ENCODE measurements at places on chromosomes 12 and 14.
A peak's percentile ranks its signal among the peaks of the same experiment; 100 is the strongest.

DNA sequence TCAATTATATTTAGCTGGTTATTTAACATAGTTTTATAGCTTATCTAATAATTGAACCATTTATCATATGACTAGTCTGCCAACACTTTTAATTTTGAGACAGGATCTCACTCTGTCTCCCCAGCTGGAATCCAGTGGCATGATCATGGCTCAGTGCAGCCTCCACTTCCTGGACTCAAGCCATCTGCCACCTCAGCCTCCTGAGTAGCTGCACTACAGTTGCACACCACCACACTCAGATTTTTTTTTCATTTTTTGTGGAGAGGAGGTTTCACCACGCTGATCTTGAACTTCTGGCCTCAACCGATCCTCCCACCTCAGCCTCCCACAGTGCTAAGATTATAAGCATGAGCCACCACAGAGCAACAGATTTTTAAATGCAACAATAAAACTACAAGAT, 151.4 kb upstream of the MDGA2 start:
- DNase-seq = no peak

DNA sequence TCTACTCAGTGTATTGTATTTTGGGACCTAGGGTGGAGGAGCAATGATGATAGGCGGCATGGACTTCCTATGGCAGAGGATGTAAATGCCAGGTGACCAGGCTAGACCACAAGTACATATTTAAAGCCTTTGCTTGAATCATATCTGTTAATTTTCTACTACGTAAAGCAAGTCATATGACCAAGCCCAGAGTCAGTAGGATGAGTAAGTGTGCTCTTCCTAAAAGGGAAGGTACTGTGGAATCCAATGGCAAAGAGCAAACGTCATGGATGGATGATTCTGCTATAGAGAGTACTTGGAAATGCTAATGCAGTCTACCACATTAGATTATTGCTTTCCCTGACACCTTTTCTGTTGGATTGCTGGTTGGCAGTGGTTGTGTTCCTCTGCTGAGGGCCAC, 16.8 kb downstream of the GPATCH2L start:
- no peak for DNase-seq

GRCh38 chr12:26156201-26156871, 31.5 kb upstream of the BHLHE41 start:
- DNase-seq = no peak

- no peak for DNase-seq
Measured at GRCh38 chr14:53875324-53875897, 81.2 kb downstream of the BMP4 start.

DNA sequence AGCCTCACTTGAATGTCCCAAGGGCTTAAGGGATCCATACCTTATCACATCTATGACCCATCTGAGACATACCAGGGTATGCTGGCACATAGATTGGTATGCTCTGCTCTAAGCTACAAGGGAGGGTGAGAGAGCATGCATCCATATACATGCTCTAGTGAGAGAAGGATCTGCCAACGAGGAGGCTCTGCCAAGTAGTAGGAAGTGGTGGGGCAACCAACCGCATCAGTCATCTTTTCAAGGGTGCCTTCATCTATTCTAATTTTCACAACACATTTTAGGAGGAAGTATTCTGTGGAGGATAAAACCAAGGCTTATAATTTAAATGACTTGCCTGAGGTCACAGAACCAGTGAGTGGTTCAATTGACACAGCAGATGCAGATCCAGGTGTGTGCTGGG, 6.6 kb upstream of the PPM1A start:
- no peak for DNase-seq

- no peak for DNase-seq
Measured at GRCh38 chr12:12088761-12089160, 18.0 kb downstream of the BCL2L14 start.

DNA sequence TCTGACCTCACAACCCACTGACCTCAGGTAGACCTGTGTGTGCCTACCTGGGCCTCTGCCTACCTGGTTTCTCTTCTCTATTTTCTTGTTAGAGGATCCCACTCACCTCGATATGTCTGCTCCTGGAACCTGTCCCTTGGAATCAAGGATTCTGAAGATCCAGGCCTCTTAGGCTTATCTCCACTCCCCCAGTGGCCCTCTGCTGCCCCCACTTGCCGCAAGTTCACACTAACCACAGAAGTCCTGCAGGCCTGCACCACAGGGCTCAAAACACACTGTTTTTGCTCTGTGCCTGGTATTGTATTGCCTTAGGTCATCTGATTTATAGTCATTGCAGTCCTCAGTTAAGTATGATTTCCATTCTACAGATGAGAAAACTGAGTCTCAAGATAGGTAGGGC, 15.3 kb upstream of the NRXN3 start:
- no peak for DNase-seq

DNA sequence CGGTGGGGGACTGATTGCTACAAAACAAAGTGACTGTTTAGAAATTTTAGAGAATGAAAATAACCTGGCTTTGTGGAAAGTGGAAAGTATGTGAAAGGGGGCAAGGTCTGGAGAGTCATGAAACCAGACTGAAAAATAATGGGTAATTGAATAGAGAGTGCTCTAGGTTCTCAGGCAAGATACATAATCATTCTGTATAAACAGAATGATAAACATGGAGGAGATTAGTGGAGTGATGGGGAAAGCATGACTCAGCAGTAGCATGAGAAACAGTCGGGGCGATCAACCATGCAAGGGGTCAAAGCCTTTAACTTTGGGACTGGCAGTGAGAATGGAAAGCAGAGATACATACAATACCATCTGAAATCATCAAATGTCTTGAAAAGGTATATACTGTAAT, 332.5 kb downstream of the CCER1 start:
- DNase-seq = no peak

- no peak for DNase-seq
Measured at GRCh38 chr12:108318472-108319275, 20.4 kb downstream of the CMKLR1 start.

DNA sequence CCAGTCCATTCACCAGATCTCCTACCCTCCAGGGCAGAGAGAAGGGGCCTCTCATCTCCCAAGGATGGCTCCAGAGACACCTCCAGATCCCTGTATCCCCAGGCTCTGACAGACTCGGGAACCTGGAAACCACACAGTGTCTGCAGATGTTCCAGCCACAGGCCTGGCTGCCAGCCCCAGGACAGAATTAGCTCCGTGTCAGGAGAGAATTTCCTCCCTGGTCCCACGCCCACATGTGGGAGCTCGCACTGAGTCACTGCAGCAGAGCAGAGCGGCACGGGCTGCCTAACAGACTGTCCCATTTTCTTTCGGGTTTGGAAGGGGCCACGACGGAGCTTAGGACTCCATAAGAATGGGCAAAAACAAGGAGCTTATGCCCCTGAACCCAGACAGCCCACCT, 33.6 kb downstream of the CMKLR1 start:
- DNase-seq = no peak

DNA sequence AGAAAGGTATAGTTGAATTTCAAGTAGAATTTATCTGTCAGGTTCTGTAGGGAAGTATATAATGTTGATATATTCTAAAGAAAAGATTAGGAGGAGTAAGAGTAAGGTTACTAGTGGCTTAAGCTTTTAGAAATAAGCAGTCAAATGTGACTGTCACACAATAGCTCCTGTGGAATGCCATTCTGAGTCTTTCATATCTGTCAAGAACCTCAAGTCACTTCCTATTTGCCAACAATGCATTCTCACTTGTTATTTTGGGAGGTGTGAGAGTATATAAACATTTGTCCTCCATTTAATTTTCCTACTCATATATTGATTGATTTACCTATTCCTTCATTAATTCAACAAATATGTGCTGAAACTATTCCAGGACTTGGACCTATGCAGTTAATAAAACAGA, 11.7 kb downstream of the CLEC9A start:
- no peak for DNase-seq

GRCh38 chr12:104653730-104654664, 197.2 kb downstream of the CHST11 start:
- no peak for DNase-seq

DNA sequence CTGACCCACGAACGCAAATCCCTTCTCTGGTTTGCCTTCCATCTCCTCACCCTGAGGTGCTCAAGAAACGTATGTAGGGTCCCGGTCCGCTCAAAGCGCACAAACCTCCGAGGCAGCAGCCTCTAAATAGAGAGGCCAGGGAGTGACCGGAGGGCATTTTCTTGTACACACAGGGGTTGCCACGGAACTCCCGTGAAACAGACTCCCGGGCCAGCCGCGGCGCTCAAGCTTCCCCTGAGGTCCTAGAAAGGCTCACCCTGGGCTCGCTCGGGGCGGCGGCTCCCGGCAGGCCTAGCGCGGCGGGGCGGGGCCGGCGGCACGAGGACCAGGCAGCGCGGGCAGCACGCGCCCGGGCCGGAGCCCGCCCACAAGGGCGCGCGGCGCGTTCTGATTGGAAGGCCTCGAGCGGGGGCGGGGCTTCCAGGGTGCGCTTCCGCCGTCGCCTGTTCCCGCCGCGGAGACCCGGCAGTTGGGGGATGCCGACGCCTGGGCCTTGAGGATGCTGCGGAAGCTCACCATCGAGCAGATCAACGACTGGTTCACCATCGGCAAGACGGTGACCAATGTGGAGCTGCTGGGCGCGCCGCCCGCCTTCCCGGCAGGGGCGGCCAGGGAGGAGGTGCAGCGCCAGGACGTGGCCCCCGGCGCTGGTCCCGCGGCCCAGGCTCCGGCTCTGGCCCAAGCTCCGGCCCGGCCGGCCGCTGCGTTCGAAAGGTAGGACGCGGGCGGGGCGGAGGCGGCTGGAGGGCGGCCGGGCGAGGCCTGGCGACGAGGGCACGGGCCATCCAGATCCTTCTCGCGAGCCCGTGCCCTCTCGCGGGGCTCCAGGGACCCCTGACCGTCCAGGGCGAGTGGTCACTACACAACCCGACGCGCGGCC, at the start of gene TDRD9:
TSS of gene TDRD9 (plus strand) at position 446 of the 880 bp plus-strand sequence. CDS start at position 500, 54 bp downstream.
- DNase-seq = no peak

DNA sequence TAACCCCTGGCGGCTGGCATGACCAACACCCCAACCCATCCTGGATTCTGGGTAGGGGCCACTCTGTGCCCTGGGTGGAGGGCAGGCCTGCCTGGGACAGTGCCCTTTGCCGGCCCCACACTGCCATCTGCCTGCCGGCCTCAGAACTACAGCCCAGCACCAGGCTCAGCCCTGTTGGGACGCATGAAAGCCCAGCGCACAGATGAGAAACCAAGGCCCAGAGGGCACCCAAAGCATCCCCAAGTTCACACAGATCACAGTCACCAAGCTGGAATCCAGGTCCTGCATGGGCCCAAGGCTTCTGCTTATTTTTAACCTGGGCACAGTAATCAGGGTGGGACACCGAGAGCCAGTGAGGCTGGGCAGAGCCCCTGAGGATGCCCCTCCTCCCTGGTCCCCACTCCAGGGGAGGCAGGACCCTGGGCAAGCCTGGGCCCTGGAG, 26.2 kb downstream of the RFLNA start:
- no peak for DNase-seq

DNA sequence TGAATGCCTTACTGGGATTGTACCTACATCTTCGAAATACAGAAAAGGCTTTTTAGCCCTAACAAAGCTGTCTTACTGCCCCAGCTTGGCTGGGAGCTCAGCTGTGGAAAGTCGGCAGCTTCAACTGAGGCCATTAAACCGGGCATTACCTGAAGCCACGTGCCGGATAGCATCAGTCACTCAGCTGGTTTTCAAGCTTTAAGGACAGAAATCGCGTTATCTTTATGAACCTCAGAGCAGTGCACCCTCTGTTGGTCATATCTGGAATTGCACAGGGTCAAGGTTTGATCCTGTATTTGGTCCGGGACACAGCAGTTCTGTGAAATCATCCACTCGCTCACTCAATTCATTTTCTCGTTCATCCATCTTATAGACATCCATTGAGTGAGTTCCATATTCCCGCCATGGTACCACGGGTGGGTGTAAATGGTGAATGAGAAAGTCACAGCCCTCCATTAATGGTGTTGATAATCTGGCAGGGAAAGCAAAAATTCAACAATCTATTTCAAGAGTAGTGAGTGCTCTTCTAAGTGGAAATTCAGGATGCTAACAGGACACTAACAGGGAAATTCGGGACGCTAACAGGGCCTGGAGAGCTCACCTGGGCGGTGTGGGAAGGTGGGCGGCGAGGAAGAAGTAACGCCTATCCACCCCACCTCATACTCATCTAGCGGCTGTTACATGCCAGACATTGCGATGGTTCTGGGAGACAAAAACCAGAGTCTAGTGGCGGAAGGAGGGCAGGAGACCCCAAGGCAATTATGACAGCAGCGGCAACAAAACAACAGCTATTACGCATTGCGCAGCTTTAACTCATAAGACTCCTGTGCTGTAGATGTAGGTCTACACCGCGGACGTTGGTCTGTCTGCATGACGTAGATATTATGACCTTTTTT, 60.6 kb upstream of the TCL1A start:
- peak; percentile 49 for DNase-seq

DNA sequence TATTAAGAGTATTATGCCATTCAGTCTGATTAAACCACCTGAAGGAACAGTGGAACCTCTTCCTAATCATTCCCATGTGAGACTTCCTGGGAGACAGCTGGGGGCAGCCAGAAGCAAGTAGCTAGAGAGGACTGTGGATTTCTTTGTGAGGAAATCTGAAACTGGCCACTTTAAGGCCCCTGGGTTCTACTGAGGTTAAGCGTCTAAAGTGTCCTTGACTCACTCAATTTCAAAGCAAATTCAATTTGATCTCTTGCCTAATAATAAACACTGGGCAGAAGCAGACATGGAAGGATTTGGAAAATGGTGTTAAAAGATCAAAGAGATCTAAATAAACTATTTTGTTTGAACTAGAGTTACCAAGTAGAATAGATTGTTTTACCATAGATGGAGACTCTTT, 909.9 kb downstream of the NRXN3 start:
- no peak for DNase-seq

GRCh38 chr14:53890611-53891101, 66.0 kb downstream of the BMP4 start:
- no peak for DNase-seq

GRCh38 chr12:90770861-90771260, 184.1 kb downstream of the CCER1 start:
- DNase-seq = no peak

GRCh38 chr12:121767525-121768016, 25.9 kb downstream of the RHOF start:
- no peak for DNase-seq

- no peak for DNase-seq
Measured at GRCh38 chr14:104864267-104865080, 594 bp upstream of the CEP170B start.

- DNase-seq = no peak
Measured at GRCh38 chr12:64025174-64025958, 180.9 kb downstream of the SRGAP1 start.

GRCh38 chr14:65206078-65206447, 103.7 kb upstream of the MAX start:
- DNase-seq = peak; percentile 49

DNA sequence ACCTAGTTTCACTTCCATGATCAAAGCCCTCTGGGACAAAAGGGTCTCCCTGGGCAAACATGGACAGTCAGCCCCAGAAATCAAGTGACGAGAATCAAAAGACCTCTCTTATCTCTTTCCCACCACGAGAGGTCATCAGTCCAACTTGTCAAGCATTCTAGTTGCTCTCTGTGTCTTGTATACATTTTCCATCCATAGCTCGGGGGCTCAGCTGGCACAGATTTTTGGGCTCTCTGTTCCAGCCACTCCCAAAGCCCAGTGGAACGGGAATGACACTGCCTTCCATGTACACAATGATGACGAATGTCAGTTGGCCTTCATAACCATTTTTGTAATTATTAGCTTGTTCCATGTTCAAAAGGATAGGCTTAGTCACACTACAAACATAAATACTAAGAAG, 29.7 kb downstream of the NOS1 start:
- no peak for DNase-seq

GRCh38 chr12:51216642-51217041, 1.2 kb downstream of the POU6F1 start:
- no peak for DNase-seq

- DNase-seq = no peak
Measured at GRCh38 chr14:104342435-104343293, 204.3 kb downstream of the KIF26A start.

- DNase-seq = no peak
Measured at GRCh38 chr12:101604132-101604531, 9.4 kb downstream of the MYBPC1 start.

Data from thymus (tissue), 14 donors.